ENCODE measurements at places on chromosomes 11 and 22.
A peak's percentile ranks its signal among the peaks of the same experiment; 100 is the strongest.

GRCh38 chr11:44886790-44887140 is 63.9 kb downstream of the TP53I11 start:
- peak; percentile 66 for DNase-seq

DNA sequence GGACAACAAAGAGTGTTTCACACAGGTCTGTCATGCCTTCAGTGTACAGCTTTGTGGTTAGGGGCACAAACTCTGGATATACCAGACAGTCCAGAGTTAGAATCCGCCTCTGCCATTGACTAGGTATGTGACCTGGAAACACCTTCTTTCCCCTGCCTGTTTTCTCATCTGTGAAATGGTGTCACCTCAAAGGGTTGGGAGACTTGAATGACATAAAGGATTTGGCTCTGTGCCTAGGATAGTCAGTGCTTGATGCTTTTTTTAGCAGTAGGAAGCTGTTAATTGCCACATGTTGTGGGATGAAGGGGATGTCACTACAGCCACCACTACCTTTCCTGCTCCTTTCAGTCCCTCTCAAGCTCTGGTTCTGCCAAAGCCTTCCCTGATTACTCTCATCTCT is 17.4 kb upstream of the LRRC55 start:
- no peak for DNase-seq

DNA sequence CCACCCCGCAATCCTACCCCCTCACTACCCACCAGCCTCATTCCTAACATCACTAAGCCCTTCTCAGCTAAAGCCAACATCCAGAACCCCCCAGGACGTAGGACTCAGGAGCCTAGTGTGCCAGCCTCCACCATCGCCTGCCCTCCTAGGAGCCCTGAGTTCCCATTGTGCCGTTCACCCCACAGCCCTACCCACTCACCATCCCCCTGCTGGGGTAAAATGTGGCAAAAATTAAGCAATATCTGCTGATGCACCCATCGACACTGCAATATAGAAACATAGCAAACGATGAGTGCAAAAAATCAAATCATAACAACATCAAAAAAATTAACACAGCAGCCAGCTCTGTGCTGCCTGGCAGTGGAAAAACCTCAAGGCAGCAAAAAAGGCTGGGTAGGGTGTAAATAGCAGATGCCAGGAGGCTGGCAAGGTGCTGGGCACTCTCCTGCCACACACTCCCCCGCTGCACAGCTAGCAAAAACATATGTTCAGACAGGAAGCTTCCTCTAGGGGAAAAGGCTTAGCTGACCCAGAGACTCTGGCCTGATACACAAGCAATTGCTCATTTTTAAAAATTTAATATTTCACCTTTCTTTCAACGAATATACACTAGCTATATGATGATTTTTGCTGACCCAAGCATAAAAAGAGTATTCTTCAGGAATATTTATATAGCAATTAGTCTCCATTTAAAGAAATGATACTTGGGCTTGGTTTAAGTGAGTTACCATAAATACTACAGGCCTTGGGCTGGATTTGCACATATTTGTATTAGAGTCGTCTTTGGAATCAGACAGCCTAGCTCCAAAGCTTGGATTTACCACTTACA is 33.8 kb downstream of the PRDM10 start:
- DNase-seq, result no peak

- no peak for DNase-seq
Observed at GRCh38 chr11:106723071-106723470, 295.2 kb downstream of the GUCY1A2 start.

- DNase-seq, result no peak
Observed at GRCh38 chr11:17753641-17754040, 19.1 kb downstream of the KCNC1 start.

GRCh38 chr11:12214751-12215150 is 104.4 kb downstream of the MICAL2 start:
- DNase-seq, result no peak

DNA sequence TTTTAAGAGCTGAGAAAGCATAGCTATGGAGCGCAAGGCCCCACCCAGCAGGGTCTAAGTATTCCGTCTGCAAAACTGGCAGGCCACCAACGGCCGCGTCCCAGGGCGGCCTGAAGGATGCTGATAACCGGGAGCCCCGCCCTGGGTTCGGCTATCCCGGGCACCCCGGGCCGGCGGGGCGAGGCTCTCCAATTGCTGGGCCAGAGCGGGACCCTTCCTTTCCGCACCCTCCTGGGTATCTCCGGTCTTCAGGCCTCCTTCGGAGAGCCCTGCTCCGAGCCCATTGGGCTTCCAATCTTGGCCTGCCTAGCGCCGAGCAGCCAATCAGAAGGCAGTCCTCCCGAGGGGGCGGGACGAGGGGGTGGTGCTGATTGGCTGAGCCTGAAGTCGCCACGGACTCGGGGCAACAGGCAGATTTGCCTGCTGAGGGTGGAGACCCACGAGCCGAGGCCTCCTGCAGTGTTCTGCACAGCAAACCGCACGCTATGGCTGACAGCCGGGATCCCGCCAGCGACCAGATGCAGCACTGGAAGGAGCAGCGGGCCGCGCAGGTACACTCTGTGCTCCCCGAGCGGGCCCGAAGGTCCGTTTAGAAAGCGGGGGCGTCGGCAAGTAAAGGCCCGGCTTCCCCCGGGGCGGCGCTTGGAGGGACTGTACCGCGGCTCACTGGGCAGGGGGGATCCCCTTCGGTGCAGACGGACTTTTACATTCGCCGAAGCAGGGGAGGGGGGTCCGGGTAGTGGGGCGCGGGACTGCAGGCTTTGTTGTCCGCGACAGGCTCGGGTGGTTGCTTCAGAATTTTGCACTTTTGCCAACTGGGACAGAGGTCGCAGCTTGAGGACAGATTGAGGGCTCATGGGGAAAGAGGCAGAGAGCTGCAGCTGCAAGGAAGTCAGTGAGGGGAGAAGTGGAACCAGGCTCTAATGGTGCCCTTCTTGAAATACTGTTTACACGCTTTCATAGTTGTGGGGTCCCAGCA is at the start of gene CAT:
CAT (plus strand) TSS at position 406 of the 979 bp plus-strand sequence; CDS start at position 486, 80 bp downstream.
- DNase-seq, result peak; percentile 97

DNA sequence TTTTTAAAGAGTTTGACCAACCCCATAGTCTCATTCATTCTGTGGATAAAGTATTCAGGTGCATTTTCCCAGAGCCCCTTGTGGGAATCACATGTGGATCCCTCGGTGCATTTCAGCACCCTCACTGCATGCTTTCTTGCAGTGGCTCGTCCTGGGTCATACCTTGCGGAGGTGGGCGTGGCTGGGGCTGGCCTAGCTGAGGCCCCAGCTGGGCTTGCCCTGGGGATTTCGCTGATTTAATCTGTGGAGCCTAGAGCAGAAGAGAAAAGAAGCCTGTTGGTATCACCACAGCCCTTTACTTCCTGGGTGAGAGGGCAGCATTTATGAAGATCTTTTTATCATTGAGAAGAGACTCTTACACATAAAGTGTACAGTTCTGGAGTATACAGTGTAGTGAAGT is 53.1 kb downstream of the FBXO7 start:
- no peak for DNase-seq

GRCh38 chr11:86787656-86788055 is 12.7 kb upstream of the PRSS23 start:
- DNase-seq, result no peak

DNA sequence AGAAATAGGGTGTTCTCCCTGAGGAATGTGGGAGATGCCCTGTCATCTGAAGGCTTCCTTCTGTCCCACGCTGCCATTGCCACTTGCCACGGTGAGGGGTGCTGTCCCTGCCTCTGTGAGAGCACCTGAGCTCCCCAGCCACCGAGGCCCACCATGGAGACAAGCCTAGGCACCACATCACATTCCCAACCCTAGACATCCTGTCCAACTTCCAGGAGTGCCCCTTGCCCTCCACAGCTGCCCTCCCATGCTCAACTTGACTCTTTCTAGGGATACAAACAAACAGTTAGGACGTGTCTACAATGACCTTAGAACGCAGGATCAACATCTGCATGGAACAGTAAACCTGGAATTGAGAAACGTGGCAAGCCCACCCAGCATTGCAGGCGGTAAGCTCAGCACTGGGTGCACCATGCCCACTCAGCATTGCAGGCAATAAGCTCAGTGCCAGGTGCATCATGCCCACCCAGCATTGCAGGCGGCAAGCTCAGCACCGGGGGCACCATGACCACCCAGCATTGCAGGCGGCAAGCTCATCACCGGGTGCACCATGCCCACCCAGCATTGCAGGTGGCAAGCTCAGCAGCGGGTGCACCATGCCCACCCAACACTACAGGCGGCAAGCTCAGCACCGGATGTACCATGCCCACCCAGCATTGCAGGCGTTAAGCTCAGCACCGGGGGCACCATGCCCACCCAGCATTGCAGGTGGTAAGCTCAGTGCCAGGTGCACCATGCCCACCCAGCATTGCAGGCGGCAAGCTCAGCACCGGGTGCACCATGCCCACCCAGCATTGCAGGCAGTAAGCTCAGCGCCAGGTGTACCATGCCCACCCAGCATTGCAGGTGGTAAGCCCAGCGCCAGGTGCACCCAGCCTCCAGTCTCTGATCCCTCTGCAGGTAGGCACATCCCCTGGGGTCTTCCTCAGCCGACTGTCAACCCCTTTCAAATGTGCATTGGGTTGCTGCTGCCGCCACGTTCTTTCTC is 1463.9 kb downstream of the TBC1D22A start:
- no peak for DNase-seq

DNA sequence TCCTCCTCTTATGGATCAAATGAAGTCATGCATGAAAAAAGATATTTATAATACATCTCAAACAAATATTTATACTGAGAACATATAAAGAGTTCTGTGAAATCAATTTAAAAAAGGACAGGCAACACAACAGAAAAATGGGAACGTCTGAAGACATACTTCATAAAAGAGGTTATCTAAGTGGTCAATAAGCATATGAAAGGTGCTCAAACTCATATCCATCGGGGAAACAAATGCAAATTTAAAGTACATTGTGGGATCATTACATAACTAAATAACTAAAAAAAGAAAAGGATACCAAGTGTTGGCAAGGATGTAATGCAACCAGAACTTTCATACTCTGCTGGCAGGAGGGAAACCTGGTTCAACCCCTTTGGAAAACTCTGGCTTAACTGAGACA is 22.3 kb downstream of the TPST2 start:
- no peak for DNase-seq

- peak; percentile 78 for DNase-seq
Observed at GRCh38 chr11:116853461-116854073, 16.1 kb upstream of the APOA1 start.

GRCh38 chr22:28462041-28462440 is 217.6 kb downstream of the TTC28 start:
- no peak for DNase-seq

DNA sequence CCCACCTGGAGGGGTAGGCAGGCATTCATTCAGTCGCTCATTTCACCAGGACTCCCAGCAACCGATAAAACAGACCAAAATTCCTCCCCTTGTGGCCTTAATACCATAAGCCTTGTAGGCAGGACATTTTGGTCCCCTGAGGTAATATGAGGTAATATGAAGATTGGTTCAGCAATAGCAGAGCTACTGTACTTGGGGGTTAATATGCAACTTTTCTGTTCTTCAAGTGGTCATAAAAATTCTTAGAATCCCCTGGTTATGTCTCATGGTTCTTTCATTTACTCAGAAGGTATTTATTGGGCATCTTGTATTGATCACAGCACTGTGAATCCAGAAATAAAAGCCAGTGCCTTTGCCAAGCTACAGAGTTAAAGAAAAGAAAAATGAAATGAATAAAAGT is 29.8 kb downstream of the SHISA8 start:
- DNase-seq, result no peak

GRCh38 chr11:9953994-9954626 is 290.2 kb downstream of the SWAP70 start:
- DNase-seq, result no peak

- DNase-seq, result no peak
Observed at GRCh38 chr11:75815345-75816168, 547 bp downstream of the UVRAG start.

- DNase-seq, result peak; percentile 55
Observed at GRCh38 chr11:134949121-134950090, 537.4 kb upstream of the B3GAT1 start.

DNA sequence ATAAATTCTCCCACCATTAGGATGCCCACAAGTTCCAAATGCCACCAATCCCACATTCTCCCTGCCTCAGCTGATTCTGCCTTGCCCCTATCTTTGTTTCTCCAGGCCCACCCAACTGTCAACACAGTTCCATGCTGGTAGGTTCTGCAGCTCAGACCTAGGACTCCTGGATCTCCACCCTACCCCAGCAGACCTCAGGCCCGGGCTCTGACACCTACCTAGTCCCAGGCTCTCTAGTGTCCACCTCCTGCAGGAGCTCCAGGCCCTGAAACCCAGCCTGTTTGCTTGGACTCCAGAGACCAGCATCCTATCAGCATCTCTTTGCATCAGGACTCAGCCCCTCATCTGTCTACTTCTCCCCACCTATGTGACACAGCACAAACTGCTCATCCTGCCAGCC is 86.5 kb downstream of the PDE2A start:
- no peak for DNase-seq

- DNase-seq, result peak; percentile 19
Observed at GRCh38 chr11:107018219-107018901, at the start of gene GUCY1A2. GUCY1A2 (minus strand) TSS chr11:107018476; CDS start chr11:107018055, 421 bp downstream.

DNA sequence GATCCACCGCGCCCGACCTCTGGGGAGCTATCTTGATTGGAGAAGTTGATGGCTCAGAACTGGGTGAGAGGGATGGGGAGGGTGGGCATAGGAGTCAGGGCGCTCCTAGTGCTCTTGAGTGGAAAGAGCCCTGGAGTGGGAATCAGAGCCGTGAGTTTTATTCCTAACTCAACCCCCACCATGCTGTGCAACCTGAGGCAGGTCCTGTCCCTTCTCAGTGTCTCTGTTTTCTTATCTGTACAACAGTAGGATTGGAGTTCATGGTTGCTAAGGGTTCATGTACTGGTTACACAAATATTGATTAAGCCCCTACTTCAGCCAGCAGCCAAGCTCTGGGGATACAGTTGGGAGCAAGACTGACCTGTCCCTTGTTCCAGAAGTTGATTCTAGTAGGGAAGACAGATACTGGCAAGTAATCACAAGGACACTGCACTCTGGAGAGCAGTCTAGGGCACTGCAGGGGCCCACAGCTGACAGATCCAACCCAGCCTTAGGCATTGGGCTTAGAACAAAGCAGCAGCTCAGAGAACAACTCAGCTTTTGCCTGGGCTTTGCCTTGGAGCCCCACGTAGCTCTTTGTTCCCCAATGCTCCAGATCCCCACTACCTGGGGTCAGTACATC is 12.4 kb upstream of the DAGLA start:
- no peak for DNase-seq

DNA sequence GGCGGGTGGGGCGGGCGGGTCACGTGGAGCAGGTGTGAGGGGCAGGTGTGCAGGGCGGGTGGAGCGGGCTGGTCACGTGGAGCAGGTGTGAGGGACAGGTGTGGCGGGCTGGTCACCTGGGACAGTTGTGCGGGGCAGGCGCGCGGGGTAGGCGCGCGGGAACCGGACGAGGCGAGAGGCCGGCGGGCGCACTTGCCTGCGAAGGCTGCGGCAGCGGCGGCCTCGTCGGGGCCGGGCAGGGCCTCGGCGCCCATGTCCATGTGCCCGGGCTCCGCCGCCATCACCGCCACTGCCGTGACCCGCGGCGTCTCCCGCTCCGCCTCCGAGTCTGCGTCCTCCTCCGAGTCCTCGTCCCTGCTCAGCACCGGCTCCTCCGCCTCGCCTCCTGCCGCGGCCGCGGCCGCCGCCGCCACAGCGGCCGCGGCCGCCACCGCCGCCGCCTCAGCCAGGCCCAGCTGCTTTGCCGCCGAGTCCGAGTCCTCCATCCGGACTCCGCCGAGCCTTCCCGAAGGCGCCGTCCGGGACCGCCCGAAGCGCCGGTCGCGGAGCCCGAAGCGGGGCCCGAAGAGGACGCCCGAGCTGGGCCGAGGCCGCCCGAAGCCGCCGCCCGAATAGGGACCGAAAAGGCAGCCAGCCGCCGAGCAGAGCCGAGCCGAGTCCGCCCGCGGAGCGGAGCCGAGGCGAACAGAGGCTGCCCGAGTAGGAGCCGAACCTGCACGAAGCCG is at the start of gene DEAF1:
DEAF1 (minus strand) TSS at position 660 of the 725 bp plus-strand sequence; CDS start at position 485, 175 bp downstream.
- DNase-seq, result peak; percentile 96

- no peak for DNase-seq
Observed at GRCh38 chr11:117697319-117697718, 99.7 kb downstream of the DSCAML1 start.
